ENCODE measurements at places on chromosomes 1 and 21.
A peak's percentile ranks its signal among the peaks of the same experiment; 100 is the strongest.

DNA sequence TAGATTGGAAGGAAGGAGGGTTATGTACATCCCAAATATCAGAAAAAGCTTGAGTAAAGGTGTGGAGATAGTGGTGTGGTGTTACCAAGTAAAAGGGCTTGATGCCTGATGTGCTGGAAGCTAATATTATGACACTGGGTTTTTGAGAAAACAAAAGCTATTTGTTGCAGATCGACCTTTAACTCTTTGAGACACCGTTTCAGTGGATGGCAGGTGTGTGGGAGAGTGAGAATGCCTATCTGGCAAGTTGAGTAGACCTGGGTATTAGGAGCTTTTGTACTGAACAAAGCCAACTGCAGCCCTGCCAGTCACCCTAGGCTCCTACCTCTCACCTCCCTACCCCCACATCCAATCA is 1.4 kb downstream of the MMACHC start:
- DNase-seq, result no peak

- no peak for DNase-seq
These were observed 56.0 kb upstream of the NBPF3 start for GRCh38 chr1:21383785-21384401.

DNA sequence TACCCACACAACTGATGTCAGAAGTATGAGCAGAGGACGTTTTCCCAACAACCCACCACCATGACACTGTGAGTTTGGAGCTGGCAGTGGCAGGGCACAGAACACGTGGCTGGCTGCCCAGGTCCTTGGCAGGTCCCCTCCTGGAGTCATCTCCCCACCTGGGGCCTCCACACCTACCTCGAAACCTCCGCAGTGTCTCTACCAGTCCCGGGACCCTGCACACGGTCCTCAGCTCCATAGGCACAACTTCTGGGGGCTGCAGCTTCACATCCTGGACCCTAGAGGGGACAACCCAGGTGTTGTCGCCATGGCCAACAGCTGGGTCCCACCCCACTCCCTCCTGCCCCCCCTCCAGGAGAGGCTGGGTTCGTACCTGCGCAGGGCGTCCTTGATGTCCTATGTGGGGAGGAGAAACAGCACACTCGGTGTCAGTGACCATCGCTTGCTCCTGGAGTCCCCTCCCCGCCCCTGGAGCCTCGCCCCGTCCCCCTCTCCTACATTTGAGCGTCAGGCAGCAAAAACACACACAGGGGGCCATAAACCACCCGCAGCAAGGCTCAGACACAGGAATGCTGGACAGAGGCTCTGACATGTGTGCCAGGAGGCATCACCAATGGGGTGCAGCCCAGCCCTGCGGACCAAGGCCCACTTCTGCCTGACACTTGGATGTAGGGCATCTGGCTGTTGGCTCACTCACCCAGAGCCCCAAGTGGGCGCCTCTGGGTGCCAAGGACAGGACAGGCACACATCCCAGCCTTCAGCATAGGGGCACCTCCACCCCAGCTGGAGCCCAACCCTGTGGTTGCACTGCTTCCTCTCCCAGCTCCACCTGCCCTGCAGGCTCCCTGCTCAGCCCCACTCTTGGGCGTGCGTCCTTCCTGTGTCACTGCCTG is 9.6 kb downstream of the TRIM11 start:
- no peak for DNase-seq

DNA sequence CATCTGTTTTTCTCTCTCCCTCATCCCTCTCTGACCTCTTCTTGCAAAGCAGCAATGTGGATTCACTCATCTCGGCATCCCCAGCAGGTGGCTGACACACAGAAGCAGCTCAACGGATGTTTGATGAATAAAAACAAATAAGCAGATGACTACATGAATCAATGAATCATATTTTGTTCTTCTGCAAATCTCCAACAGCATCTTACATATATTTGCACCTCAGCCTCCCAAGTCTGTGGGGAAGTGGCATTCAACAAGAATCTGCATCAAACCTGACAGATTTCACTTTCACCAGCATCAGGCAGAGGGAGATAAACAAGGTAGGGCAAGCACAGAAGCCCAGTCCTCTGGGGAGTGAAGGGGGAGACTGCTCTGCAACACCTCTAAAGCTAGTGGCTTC is 34.0 kb downstream of the CAPN8 start:
- DNase-seq, result peak; percentile 42

DNA sequence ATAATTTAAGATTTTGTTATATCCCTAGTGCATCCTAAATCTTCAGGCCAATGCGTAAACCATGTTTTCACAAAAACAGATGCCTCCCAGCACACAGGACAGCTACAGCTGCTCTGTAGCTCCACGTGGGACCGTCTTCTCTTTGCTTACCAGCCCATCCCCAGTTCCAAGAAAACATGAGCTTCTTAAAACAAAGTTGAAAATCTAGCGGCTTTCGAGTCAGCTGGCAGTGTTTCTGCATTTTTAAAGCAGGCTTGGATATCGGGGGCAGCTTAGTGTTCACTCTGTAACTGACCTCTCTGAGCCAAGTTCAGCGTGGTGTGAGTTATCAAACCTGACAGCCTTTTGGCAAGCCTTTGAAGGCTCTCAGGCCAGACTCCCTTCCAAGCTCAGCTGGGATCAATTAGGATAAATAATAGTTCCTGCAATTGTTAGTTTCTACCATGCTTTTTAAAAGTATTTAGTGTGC is 881.5 kb downstream of the LTN1 start:
- DNase-seq, result peak; percentile 87

DNA sequence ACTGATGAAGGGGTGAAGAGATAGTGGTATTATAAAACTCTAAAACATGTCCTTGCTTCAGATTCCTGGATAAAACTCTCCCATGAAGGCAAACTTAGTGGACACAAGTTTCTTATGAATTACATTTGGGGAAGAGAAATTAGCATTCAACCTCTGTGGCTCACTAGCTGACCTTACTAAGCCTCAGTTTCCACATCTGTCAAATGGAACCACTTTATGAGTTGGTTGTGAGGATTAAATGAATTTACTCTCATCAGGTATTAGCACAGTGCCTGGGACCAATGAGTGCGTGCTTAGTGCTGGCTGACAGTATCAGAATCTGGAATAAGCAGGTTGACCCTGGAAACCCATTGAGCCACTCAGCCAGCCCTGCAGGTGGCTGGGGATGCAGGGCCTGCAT is 2.6 kb downstream of the CACNA1S start:
- DNase-seq, result no peak

- peak; percentile 59 for DNase-seq
These were observed 16.2 kb downstream of the DRAXIN start for GRCh38 chr1:11707621-11708276.

DNA sequence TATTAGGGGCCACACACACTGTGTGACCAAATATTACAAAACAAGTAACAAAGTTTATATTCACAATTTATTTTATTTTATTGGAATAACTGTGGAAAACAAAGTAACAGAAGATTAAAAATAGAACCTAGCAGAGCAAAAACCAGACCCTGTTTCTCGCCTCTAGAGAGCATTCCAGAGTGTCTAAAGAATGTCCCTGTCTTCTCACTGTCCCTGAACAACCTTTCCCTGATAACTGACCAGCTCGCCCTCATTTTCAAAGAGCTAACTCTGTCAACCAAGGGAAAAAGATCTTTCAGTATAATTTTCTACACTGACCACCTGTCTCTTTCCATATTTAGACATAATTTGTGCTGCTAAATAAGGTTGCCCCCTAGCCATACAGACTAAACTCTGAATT is 646.9 kb downstream of the USP25 start:
- DNase-seq, result no peak

- DNase-seq, result no peak
These were observed at the start of gene CRP for GRCh38 chr1:159714529-159714928. Gene CRP, minus strand, starts transcription at chr1:159714589. Its CDS starts 104 bp downstream, at chr1:159714485.

GRCh38 chr1:110538921-110539320 is 19.9 kb upstream of the KCNA10 start:
- DNase-seq, result peak; percentile 32

- no peak for DNase-seq
These were observed 60.4 kb downstream of the ARHGEF10L start for GRCh38 chr1:17599954-17600300.

- no peak for DNase-seq
These were observed 21.2 kb upstream of the LGALS8 start for GRCh38 chr1:236502579-236502971.

- DNase-seq, result no peak
These were observed 170.8 kb downstream of the S1PR1 start for GRCh38 chr1:101407505-101408211.

- DNase-seq, result no peak
These were observed 98.2 kb downstream of the PGBD5 start for GRCh38 chr1:230327892-230328284.

All from retina (tissue), 1 donor.